ENCODE measurements at places on chromosomes 5 and 9.

- DNase-seq: no peak
These were observed at the start of gene C5orf46 for GRCh38 chr5:147906326-147907095. C5orf46 (minus strand) TSS chr5:147906538; CDS start chr5:147906501, 37 bp downstream.

DNA sequence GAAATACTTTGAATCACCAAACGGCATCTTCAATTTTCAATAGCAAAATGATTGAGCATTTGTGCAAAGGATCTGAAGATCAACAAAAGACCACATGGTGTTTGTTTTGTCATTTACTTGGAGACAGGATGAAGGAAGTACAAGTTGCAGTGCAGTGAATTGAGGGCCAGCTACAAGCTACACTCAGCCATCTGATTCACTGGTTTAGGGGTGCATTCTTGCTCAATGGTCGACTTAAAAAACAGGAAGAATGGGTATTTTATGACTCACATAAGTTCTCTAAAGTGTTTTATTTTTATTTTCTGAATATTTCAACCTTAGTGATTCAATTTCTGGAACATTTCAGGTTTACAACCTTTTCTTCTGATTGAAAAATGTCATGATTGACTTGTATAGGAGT lies 412.1 kb upstream of the ADAMTSL1 start:
- no peak for DNase-seq

GRCh38 chr5:136212252-136212721 lies 19.3 kb upstream of the SMIM32 start:
- DNase-seq: peak; percentile 59

- DNase-seq: no peak
These were observed 215.6 kb downstream of the TLE1 start for GRCh38 chr9:81473708-81474107.

DNA sequence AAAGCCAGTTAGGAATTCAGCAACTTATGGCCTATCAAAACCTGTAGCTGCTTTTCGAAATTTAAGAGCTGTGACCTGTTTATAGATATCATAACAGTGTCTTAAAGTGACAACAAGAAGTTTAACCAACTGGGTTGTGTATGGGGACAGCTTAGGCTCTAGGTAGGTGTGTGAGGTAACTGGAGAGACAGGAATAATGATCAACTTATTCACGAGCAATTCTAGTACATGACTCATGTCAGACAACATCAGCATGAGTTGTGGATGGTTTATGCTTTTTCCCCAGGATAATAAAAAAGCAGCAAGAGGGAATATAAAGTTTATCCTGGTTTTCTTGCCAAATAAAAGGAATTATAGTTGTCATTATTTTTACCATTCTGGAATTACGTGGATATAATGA lies 88.6 kb downstream of the GDNF start:
- DNase-seq: no peak

DNA sequence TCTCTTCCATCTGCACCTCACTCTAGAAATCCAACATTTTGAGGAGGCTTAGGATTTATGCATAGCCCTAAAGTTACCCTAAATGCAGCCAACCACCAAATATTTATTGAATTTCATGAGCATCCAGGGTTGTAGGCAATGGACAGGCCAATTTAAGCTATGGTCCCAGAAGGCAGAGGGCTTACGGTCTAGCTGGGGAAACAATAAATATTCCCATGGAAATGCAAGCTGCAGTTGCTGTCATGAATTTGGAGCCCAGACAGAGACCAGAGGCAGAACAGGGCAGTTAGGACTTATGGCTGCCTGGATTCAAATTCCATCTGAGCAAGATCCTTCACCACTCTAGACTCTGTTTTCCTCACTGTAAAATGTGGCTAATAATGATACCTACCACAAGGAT lies 9.1 kb upstream of the INSYN2B start:
- no peak for DNase-seq

- no peak for DNase-seq
These were observed 129.1 kb upstream of the MEF2C start for GRCh38 chr5:89011778-89012711.

DNA sequence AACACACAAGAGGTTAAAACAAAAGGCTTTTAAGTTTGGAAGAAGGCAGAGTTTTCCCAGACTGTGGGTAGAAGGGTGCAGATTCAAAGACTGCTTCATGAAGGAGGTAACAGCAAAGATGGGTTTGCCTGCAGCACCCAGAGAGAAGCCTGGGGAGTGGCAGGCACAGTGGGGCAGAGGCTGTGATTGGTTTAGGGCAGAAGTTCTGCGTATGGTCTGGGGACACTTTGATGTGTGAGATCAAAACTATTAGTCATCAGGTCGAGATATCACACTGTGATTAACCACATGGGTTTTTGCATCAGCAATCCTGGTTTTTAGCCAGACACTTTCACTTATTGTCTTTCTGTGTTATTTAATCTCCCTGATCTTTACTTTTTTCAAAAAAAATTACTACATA lies 188.8 kb upstream of the GLRA1 start:
- no peak for DNase-seq

- DNase-seq: no peak
These were observed 35.1 kb downstream of the LIX1 start for GRCh38 chr5:97107318-97107717.

DNA sequence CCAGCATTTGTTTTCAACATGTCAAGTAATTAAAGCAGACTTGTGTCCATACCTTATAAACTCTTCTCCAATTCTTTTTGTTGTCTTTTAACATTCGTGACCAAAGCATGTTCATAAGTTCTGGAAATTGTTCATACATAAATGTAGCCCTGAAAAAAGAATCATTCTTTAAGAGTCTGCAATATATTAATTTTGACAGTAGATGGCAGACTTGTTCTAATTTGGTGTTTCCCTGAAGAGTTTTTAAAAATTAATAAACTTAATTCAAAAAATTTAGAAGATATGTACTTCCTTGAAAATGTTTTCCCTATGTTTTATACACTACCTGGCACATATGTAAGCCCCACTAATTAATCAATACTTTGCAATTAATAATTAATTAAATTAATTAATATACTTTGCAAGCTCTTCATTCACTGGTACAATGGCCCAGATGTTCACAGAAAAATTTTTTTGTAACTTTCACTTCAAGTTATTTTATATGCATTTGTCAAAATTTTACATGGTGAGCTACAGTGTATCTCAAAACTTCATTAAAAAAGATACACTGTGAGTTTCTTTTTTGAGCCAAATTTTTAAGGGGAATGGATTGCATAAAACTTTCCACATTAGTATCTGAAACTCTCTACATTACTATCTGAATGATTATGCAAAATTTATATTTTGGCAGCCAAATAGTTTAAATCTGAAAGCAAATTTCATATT lies 42.1 kb downstream of the CLINT1 start:
- peak; percentile 12 for DNase-seq

- DNase-seq: no peak
These were observed 1740.9 kb downstream of the EFNA5 start for GRCh38 chr5:105929858-105930257.

- DNase-seq: no peak
These were observed 315.8 kb upstream of the PDE4D start for GRCh38 chr5:60209146-60209840.

- DNase-seq: no peak
These were observed 60.2 kb downstream of the SMIM23 start for GRCh38 chr5:171845857-171846256.

DNA sequence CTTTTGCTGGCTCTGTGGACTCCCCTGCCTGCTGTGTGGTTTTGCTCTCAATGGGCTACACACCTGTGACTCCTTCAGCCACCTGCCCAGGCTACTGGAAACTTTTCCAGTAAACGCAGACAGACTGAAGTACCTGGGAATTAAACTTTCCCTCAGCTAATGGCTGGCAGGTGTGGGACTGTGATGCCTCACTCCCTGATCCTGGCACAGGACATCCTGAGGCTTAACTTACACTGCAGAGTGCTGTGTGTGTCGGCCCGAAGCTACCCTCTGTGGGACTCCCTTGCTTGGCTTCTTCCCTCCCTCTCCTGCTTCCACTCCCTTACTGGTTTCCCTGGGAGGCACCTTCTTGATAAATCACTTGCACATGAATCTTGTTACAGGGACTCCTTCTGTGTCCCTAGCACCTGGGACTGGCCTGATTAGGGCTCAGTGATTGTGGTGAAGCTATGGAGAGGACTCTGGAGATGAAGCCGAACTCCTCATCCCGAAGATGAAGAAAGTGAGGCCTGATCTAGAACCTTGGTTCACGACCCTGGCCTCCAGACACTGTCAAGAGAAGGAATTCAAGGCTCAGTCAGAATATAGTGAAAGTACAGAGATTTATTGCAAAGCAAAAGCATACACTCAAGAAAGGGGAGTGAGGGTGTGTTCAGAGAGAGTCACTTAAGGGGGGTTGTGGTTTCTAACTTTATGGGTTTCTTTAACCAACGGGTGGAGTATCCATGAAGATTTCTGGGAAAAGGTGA lies 113.4 kb upstream of the ALDH1B1 start:
- DNase-seq: peak; percentile 2

GRCh38 chr9:38368731-38369130 lies 23.8 kb upstream of the ALDH1B1 start:
- no peak for DNase-seq

DNA sequence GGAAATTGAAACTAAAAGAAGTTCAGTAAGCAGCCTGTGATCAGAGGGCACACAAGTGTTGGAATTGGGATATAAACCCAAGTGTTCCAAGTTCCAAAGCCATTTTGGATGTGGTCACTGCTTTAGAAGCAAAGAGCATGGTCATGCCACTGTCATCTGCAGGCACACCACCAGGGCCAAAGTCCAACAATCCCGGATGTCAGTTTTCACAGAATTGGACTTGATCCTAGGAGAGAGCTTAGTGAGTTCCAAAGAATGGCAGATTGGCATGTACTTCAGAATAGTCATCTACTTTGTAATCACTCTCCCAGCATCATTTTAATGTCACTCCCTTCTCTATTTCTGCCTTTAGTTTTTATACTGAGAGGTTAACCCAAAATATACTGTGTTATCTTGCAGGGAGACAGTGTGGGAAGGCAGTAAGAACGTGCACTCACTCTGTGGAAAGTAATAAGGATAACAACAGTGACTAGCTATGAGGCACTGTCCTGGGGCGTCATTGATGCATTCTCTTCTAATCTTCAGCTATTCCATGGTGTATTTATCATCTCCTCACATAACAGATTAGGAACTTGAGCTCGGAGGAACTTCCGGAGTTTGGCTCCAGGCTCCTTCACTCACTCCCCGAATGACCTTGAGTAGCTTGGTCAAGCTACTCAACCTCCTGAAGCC lies 388.0 kb downstream of the ACTL7B start:
- no peak for DNase-seq

DNA sequence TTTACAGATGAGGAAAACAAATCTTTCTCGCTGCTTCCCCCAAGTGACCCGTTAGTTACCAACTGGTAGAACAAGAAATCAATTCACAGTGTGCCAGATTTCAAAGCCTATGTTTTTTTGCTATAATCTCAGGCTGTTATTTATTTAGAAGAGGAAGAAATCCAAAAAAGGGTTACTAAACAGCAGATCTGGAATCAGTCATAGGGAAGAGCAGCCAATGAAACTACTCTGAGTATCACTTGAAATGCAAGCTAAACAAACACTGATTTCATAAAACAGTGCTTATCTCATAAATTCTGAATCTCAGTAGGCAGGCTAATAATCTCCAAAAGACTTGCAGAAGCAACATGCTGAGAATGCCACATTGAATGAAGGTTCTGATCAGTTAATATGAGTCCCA lies 829.5 kb upstream of the ACO1 start:
- DNase-seq: no peak

- DNase-seq: no peak
These were observed 32.5 kb downstream of the SGCD start for GRCh38 chr5:156359476-156359875.

DNA sequence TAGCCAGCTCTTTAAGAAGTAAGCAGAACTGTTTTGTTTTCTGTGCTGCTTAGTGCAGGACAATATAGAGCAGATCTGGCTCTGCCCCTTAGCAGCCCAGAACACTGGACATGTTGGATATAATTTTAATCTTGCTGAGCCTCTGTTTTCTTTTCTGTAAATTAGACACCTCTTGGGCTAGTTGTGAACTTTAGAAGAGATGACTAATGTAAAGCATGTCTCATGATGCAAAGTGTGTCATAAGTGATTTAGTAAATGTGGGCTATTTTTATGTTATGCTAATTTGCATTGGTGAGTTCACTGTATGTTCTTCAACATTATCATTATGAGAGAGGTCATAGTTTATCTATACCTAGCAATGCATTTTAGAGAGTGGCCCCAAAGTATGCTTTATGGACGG lies 156.1 kb upstream of the ADAMTSL1 start:
- DNase-seq: no peak

DNA sequence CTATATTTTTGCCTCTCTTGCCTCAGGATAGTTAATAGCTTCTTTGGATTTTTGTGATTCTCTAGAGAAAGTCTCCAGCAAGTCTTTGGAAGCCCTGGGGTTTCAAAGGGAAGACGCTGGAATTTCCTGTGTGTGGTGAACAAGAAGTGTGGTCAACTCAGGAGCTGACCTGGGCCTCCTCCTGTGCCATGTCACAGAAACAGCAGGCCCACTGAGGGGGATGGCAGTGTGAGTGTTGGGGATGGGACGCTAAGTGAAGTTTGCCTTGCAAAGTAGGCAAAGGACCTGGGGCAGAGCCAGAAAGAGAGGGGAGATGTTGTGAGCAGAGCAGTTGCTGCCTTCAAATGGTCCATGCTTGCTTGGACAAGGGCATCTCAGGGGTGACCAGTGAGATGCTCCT lies 226.3 kb downstream of the DMRT2 start:
- no peak for DNase-seq

- DNase-seq: no peak
These were observed 515.8 kb upstream of the COX7C start for GRCh38 chr5:86101966-86102365.

DNA sequence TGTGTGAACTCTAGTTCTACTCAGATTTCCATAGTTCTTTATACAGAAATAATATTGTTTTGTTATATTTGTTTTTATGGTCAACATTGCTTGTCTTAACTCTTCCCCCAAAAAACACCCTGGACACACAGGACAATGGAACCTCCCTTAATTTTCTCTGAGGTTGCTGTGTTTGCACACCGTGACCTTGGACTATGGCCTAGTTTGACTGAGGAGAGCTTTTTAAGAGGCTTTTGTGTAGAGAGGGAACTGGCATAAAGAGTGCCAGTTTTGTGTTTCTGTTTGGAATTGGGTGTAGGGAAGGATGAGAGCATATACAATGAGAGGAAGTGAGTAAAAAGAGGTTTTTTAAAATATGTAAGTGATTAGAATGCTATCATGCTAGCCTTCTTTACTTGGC lies 101.1 kb upstream of the MEF2C start:
- DNase-seq: no peak

DNA sequence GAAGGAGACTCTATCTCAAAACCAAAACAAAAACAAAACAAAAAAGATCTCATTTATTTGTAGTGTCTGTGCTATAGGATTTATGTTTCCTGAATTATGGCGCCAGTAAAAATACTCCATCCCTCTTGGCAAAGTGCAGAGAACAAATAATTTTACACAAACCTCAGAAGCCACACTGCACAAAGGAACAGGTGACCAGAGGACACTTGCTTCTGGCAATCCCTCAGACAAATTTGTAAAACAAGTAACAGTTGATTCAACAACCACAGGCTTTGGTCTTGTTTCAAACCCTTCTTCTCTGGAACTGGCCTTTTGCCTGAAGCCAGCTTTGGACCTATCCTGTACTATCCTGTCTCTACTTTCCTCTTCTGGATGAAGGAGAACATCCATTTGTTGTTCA lies 502.1 kb downstream of the DMAC1 start:
- no peak for DNase-seq

- DNase-seq: no peak
These were observed 254.1 kb downstream of the FSTL4 start for GRCh38 chr5:133358271-133358670.

GRCh38 chr5:53357439-53357838 lies 123.0 kb upstream of the FST start:
- DNase-seq: no peak
